Activated effector memory CD4-positive, alpha-beta T cell treated with anti-CD3 and anti-CD28 coated beads, Interleukin-2, amount 50 U/mL, for 16 hours (primary cell): ENCODE measurements at places on chromosomes 7 and 10.

DNA sequence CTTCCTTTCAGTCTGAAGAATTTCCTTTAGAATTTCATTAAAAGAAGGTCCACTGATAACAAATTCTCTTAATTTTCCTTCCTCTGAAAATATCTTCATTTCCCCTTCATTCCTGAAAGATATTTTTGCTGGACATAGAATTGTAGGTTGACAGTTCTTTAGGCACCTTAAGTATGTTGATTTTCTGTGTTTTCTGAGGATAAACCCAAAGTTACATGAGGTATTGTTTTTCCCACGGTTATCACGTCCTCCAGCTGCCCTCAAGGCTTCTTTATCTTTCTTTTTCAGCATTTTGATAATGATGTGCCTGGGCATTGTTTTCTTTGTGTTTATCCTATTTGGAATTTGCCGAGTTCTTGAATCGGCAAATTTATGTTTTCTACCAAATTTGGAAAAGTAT lies 105.3 kb downstream of the ELFN1 start:
- DNase-seq = no peak

DNA sequence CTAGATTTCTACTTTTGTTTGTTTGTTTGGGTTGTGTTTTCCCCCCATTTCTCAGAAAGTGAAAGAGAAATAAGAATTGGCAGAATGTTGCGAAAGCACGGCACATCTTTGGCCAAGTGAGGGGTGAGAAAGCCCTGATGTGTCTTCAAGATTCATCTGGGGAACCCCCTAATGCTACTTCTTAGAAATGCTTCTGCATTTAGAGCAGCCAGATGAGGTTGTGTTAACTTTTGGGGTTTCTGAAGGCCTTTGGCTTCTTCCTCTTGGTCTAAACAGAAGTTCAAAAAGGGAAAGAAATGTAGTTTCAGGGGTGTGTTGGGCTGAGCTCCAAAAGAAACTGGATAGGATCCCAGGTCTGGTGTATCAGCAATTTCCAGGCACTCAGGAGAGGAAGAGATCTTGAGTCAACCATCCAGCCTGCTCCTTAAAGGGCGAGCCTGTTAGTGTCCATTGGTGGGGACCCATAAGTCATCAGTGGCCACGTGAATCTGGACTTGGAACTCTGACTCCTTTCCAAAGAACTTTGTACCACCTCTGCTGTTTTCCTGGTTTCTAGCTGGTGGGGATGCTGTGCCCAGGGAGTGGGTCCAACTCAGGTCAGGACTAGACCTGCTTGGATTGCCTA lies 6.5 kb downstream of the DUSP5 start:
- DNase-seq = peak; percentile 83

DNA sequence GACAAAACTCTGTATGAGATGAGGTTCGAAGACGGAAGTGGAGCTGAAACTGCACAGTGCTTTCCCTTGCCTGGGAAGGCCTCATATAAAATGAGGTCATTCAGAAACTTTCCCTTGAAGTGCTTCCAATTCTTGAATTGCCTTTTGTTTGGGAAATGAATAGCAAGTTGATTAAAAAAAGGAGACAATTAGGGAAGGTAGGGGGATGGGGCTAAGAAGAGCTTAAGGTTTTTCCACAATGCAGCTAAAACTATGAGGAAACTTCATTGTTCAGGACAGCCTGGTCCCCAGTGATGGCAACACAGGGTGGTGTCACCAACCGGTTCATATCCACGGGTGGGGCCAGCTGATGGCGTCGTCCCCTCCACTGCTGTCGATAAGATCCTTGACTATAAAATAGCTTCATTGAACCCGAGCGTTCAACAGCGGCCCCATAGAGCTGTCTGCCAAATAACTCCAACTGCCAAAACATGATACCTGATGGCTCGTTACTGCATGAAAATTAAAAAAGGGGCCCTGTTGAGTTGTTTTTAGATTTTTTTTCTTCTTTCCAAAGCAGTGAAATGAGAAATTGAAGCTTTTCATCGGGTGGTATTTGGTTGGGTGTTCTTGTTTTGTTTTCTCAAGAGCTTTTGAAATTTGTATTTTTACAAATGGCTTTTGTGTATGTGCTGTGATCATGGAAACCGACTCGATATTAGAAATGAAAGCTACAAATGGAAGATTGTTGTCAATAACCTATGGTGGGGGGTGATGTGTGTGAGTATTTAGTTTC lies 2.8 kb upstream of the CELF2 start:
- no peak for DNase-seq

DNA sequence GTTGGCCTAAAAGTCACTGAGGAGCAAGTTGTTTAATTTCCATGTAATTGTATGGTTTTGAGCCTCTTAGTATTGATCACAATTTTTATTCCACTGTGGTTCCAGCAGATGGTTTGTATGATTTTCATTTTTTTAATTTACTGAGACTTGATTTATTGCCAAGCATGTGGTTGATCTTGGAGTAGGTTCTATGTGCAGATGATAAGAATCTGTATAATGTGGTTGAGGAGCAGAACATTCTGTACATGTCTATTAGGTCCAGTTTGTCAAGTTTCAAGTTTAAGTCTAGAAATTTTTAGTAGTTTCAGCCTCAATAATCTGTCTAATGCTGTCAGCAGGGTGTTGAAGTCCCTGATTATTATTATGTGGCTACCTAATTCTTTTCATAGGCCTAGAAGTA lies 22.7 kb upstream of the ZWINT start:
- no peak for DNase-seq

GRCh38 chr7:143279186-143280098 lies 5.3 kb upstream of the TMEM139 start:
- DNase-seq = no peak

DNA sequence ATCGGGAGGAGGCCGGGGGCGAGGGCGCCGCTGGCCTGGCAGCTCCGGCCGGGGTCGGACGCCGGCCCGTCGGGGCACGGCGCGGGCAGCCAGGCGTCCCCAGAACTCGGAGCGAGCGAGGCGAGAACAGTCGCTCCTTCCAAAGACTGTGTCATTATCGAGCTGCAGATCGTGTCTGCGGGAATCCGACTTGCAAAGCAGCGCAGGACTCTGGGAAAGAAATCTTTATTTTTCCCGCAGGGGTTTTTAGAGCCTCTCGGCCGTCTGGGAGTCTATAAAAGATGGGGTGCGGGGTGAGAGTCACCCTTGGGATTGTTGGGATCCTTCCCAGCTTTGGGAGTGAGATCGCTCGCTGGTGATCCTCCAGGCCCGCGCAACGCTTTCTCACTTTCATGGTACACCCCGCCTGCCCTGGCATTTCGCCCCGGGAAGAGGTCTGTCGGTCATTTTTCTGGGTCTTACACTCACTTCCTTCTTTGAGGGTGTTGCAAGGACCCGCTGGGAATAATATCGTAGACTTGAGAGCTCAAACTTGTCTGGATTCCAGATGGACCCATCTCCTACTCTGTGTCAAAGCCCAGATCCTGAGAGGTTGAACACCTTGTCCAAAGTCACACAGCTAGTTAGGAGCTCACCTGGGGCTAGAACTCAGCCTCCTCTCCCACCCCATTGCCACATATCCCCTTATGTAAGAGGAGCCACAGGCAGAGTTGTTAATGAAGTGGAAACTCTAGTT lies 1.0 kb downstream of the UBTD1 start:
- no peak for DNase-seq

GRCh38 chr10:75021379-75022249 lies 89.8 kb upstream of the SAMD8 start:
- DNase-seq = no peak

GRCh38 chr7:30965372-30965771 lies 1.6 kb downstream of the GHRHR start:
- no peak for DNase-seq
